ENCODE measurements at places on chromosomes 7 and 10. TPM values are rescaled to one million over a fixed set of nuclear protein-coding genes. Genes with fewer than 3 reads are reported as not detected.

GRCh38 chr10:132193907-132194552 lies 7.3 kb downstream of the DPYSL4 start:
- H3K4me1 ChIP-seq: no peaks in the 10 kb centered on the region
- H3K4me3 ChIP-seq: no peak overlapping the region
- H3K27me3 ChIP-seq: no peaks in the 10 kb centered on the region

The RASSF4 gene
- 83.0 TPM for total RNA-seq

DNA sequence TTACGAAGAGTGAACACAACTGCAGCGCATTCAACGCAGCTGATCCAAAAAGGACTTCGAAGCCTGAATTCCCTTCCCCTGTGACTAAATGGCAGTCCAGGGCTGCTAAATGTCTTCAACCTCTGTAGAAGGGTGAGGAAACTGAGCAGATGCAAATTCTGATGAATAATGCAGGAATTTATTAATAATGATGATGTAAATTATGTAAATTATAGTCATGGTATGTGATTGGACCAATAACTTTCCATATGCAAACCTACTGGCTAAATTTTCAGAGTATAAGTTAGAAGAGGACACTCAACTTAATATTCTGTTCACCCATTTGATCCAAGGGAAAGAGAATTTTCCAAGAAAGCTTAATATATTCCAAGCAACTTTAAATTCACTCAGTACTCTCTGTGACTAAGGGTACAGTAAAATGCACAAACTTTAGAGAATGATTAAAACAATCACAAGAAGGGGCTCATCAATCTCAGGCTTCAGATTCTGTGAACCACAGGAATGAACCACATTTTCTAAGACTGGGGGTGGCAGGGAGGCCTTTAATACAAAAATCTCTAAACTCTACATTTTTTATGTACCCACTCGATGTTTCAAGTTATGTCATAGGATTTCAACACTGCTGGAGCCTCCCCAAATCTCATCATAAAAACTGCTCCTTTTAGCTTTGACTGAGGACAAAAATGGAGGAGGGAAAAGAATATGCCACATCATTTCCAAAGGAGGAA lies 3.5 kb downstream of the FGFR2 start:
- H3K4me1 ChIP-seq: peaks cover 15% of the 10 kb centered on the region
- DNase-seq: peak; percentile 75
- peaks cover 43% of the 10 kb centered on the region for H3K27me3 ChIP-seq
- no peak overlapping the region for H3K27ac ChIP-seq

The BUD23 gene
- 68.3 TPM for total RNA-seq

GRCh38 chr7:29480934-29481651 lies 82.5 kb upstream of the PRR15 start:
- H3K36me3 ChIP-seq: no peaks in the 10 kb centered on the region
- peaks cover 15% of the 10 kb centered on the region for H3K27me3 ChIP-seq
- H3K4me1 ChIP-seq: no peaks in the 10 kb centered on the region
- no peak overlapping the region for H3K4me3 ChIP-seq
- no peak overlapping the region for H3K27ac ChIP-seq

- H3K27me3 ChIP-seq: no peaks in the 10 kb centered on the region
- H3K4me1 ChIP-seq: no peaks in the 10 kb centered on the region
- H3K27ac ChIP-seq: no peak overlapping the region
- DNase-seq: no peak
These were observed 219.9 kb downstream of the FGFR2 start for GRCh38 chr10:121378251-121378801.

GRCh38 chr7:17523813-17524739 lies 225.6 kb downstream of the AHR start:
- no peaks in the 10 kb centered on the region for H3K36me3 ChIP-seq
- DNase-seq: peak; percentile 88
- peak overlapping the region; percentile 84 for H3K27ac ChIP-seq
- peaks cover 32% of the 10 kb centered on the region for H3K4me1 ChIP-seq
- H3K4me3 ChIP-seq: no peak overlapping the region
- no peaks in the 10 kb centered on the region for H3K27me3 ChIP-seq

GRCh38 chr10:28467615-28468014 lies 65.3 kb upstream of the WAC start:
- H3K27ac ChIP-seq: no peak overlapping the region
- H3K4me1 ChIP-seq: no peaks in the 10 kb centered on the region
- DNase-seq: no peak
- no peak overlapping the region for H3K4me3 ChIP-seq
- no peaks in the 10 kb centered on the region for H3K36me3 ChIP-seq

DNA sequence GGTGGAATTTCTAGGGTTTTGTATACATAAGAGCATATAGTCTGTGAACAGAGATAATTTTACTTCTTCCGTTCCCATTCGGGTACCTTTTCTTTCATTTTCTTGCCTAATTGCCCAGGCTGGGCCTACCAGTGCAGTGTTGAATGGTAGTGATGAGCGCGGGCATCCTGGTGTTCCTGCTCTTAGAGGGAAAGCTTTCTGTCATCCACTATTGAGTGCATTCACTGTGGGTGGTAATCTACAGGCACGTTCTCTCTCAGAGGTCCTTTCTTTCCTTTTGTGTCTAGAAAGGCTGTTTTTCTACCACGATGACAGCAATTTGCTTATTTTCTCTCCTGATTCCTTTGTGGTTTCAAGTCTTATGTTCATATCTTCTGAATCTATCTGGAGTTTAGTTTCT lies 65.0 kb downstream of the INPP5A start:
- H3K27me3 ChIP-seq: no peaks in the 10 kb centered on the region
- no peak for DNase-seq
- no peaks in the 10 kb centered on the region for H3K36me3 ChIP-seq
- peaks cover 11% of the 10 kb centered on the region for H3K4me1 ChIP-seq

The NRAP gene
- not detected for total RNA-seq

The DPYSL4 gene
- 26.1 TPM for total RNA-seq

The ANKRD61 gene
- total RNA-seq: 0.18 TPM

The TRA2A gene
- 86.0 TPM for total RNA-seq

DNA sequence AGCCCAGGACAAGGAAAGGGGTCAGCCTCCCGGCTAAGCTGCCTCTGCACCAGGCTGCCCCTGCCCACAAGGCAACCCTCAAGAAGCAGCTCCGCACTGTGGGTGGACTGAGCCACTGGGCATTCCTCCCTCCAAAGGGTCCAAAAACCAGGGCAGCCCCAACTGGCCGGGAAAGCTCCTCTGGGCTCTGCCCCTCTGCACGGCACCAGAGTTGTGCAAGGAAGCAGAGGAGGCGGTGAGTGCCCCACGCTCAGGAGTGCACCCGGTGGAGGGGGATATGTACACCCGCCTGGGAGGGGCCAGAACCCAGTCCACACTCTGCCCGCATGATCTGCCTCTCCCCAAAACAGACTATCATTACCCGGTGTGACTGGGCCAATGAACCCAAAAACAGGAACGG lies 43.8 kb downstream of the PTPRN2 start:
- no peaks in the 10 kb centered on the region for H3K36me3 ChIP-seq
- peaks cover 3% of the 10 kb centered on the region for H3K27me3 ChIP-seq
- H3K4me3 ChIP-seq: no peak overlapping the region
- H3K4me1 ChIP-seq: no peaks in the 10 kb centered on the region
- no peak overlapping the region for H3K27ac ChIP-seq

DNA sequence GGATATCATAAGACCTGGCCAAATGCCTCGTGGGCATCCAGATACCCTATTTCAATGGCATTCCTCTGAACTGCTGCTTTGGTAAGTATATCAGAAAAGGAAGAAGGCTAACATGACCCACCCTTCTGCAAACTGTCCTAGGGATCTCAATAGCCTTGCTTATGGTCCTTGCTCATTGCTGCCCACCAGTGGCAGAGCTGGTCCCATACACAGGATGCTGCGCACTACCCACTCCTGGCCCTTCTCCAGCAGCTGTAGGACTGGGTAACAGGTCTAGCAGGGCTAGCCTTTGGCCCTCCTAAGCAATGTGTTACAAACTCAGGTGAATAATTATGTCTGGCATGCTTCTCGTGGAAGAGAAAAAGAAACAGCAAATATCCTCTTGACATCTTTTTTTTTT lies 72.5 kb downstream of the C10orf90 start:
- DNase-seq: no peak
- no peaks in the 10 kb centered on the region for H3K4me1 ChIP-seq
- H3K36me3 ChIP-seq: no peaks in the 10 kb centered on the region
- H3K27ac ChIP-seq: no peak overlapping the region

GRCh38 chr7:138852469-138852868 lies 54.5 kb upstream of the ATP6V0A4 start:
- DNase-seq: no peak
- H3K4me3 ChIP-seq: no peak overlapping the region
- H3K27ac ChIP-seq: no peak overlapping the region

- H3K27ac ChIP-seq: no peak overlapping the region
- H3K4me3 ChIP-seq: no peak overlapping the region
- DNase-seq: no peak
These were observed 177.4 kb downstream of the SFMBT2 start for GRCh38 chr10:7233259-7233991.

DNA sequence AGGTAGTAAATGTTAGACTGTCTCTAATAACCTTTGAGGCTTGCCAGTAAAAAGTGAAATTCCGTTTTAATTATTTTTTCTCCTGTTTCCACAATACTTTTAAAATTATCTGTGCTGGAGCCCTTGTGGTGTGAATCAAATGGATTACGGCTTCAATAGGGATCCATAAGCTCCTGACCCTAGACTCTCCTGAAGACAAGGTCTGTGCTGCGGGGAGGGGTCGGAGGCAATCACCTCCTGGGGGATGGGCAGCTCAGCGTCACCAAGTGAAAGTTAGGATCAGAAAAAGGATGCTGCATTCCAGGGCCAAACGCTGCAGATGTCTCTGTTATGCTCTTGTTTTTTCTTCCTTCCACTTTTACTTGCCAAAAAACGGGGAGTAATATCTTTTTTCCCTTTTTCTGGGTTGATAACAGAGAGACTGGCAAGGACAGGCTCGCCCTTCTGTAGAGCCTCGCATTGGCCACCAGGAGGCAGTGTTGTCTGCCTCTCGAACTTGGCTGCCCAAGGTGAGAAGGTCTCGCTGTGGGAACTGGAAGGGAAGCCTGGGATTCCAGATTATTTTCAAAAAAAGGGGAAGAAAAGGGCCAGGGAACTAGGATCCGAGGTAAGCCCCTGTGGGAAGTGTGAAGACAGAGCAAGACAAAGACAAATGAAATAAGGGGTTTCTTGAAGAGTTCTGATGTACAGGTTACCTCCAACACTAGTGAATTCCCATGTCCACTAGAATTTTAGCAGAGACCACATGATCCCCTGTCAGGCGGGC lies 621.9 kb downstream of the ACTR3B start:
- H3K27me3 ChIP-seq: no peaks in the 10 kb centered on the region
- no peaks in the 10 kb centered on the region for H3K4me1 ChIP-seq
- no peak for DNase-seq
- no peak overlapping the region for H3K4me3 ChIP-seq
- H3K27ac ChIP-seq: no peak overlapping the region
- H3K36me3 ChIP-seq: no peaks in the 10 kb centered on the region

DNA sequence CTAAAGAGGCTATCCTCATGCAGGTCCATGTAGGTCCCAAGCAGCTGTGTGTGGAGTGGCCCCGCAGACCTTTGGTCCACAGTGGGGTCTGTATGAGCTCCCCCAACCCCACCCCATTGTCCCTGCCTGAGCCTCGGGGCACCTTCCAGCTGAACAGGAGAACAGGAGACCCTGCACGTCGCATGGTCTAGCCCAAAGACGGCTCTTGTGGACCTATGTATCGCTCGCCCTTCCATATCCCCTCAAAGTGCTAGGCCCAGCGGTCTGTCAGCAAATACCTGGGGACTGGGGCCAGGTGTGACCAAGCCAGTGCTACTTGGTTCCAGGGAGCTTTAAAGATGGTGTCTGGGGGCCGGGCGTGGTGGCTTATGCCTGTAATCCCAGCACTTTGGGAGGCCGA lies 43.0 kb downstream of the OAT start:
- no peak for DNase-seq
- H3K4me3 ChIP-seq: no peak overlapping the region
- no peak overlapping the region for H3K27ac ChIP-seq
- H3K36me3 ChIP-seq: no peaks in the 10 kb centered on the region

- H3K27ac ChIP-seq: no peak overlapping the region
- H3K4me1 ChIP-seq: no peaks in the 10 kb centered on the region
These were observed 30.3 kb upstream of the CREB3L2 start for GRCh38 chr7:138032186-138032585.

DNA sequence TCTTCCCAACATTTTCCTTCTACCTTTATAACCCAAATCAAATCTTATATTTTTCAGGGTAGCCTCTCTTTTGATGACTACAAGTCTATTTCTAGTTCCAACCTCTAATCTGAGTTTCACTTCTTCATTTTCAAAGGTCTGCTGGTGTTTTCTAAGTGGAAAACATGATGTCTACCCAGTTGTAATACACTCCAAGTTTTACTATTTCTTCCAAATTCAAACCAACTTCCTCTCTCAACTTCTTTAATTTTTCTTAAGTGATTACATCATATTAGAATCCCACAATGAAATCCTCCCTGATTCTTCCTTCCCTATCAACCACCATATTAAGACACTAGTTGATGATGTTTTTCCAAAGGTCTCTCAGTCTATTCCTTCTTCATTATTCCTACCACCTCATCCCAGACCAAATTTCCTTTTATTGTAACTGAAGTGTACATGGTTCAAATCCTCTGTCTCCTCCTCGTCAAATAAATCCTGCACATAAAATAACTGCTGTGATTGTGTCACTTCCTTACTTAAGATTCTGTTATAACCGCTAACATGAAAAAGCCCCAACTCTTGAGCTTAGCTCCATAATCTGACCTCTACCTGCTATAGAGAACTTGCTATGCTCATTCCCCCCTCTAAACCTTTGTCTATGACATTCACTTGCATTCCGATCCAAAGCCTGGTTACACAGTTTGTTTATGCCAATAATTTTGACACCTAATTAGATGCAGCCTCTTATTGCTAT lies 12.7 kb downstream of the TAS2R38 start:
- no peak overlapping the region for H3K27ac ChIP-seq
- H3K4me1 ChIP-seq: no peaks in the 10 kb centered on the region
- no peaks in the 10 kb centered on the region for H3K36me3 ChIP-seq
- H3K4me3 ChIP-seq: no peak overlapping the region
- no peak for DNase-seq

GRCh38 chr10:79242620-79243152 lies 104.6 kb upstream of the PPIF start:
- peaks cover 76% of the 10 kb centered on the region for H3K4me1 ChIP-seq
- DNase-seq: peak; percentile 79
- H3K27me3 ChIP-seq: no peaks in the 10 kb centered on the region
- H3K27ac ChIP-seq: no peak overlapping the region

DNA sequence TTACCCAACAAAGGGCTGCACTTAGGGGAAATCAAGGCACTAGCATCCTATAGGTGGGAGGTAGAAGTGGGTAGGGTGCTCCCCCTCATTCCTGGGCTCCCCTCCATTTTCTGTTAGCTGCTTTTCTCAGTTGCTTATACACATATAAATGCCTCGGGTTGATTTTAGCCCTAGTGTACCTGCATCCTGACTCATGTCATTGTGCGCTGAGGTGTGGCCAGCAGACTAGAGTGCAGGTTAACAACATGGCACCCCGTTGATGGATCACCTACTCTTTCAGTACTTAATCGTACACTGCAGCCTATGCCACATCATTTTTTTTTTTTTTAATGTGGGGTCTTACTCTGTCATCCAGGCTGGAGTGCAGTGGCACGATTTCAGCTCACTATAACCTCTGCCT lies 144.0 kb upstream of the ITGB1 start:
- no peaks in the 10 kb centered on the region for H3K4me1 ChIP-seq
- no peaks in the 10 kb centered on the region for H3K36me3 ChIP-seq
- DNase-seq: no peak
- no peaks in the 10 kb centered on the region for H3K27me3 ChIP-seq

Measured in astrocyte (in vitro differentiated cells and primary cell).